ENCODE measurements at places on chromosomes 5 and 9. TPM values are rescaled to one million over a fixed set of nuclear protein-coding genes. Genes with fewer than 3 reads are reported as not detected.

Gene CCDC152
- 0.72 TPM for total RNA-seq

Gene CCDC183
- 0.22 TPM for total RNA-seq

Gene FGD3
- total RNA-seq, result not detected

Gene SHOC1
- 0.14 TPM for total RNA-seq

Gene CTSV
- 0.44 TPM for total RNA-seq

Gene FRRS1L
- total RNA-seq, result not detected

Gene SCGB3A2
- not detected for total RNA-seq

Gene DMRT3
- total RNA-seq, result not detected

Gene RGS3
- 60.3 TPM for total RNA-seq

Gene ITK
- total RNA-seq, result not detected

Gene FRMPD1
- not detected for total RNA-seq
